Fibroblast of villous mesenchyme (primary cell): ENCODE measurements at places on chromosomes 4 and X. TPM values are rescaled to one million over a fixed set of nuclear protein-coding genes. Genes with fewer than 3 reads are reported as not detected.

Gene ARMCX2
- total RNA-seq = 63.8 and 76.4 TPM in 2 replicates

DNA sequence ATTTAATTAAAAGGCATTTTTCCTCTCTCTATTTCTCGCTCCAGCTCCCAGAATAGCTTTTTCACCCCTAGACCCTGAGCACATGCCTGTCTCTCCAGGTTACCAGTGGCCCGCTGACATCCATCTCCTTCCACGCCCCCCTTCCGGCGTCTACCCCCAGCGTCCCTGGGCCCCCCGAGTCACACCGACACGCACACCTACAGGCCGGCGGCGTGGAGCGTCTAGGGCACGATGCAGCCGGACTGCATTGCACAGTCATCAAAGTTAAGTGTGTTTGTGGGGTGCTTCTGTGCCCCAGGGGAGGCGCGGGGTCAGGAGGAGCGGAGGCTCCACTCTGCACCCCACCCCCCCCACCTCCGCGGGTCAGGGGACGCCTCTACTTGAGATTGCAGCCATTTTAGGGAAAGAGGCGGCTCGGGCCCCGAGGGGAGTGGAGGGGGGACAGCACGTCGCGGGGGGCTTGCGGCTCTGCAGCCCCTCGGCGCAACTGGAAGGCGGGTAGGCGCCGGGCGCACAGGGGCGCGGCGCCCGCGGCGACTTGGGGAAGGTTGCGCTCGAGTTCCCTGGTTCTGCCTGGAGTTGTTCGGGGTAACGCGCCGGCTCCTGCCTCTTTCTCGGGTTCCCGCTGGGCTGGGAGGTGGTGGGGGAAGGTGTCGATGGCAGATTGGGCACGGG, 112.7 kb downstream of the DHX15 start:
- no peak for DNase-seq

GRCh38 chr4:132097041-132097440, 1052.1 kb upstream of the PCDH10 start:
- no peak for DNase-seq

Gene CYBB
- under 0.01 and 0.32 TPM in 2 replicates for total RNA-seq

- peak; percentile 92 for DNase-seq
These were observed 189.6 kb downstream of the BCOR start for GRCh38 chrX:39907964-39908661.

DNA sequence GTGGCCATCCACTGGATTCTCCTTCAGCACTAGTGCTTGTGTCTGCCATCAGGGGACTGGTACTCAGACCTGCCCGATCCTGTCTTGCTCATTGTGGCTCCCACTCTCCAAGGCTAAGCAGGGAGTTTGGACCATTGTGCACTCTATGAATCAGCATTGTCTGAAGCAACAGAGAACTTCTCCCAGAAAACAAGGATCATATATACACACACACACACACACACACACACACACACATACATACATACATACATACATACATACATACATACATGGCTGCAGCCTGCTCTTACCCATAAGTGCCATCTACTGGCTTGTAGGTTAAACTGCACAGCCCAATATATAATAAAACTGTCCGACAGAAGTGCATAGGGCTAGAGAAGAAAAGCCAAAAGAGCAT, 345.3 kb upstream of the LCORL start:
- peak; percentile 37 for DNase-seq

- DNase-seq = no peak
These were observed 50.5 kb downstream of the RHOH start for GRCh38 chr4:40247350-40247749.

DNA sequence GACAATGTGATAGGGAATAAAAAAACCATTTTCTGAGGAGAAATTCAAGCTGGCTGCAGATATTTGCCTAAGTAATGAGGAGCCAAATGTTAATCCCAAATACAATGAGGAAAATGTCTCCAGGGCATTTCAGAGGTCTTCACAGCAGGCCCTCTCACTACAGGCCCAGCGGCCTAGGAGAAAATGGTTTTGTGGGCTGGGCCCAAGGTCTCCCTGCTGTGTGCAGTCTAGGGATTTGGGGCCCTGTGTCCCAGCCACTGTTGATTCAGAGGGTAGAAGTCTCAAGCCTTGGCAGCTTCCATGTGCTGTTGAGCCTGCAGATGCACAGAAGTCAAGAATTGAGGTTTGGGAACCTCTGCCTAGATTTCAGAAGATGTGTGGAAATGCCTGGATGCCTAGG, 778.7 kb downstream of the CENPC start:
- no peak for DNase-seq

Gene AMOT
- total RNA-seq = 6.1 and 15.1 TPM in 2 replicates

DNA sequence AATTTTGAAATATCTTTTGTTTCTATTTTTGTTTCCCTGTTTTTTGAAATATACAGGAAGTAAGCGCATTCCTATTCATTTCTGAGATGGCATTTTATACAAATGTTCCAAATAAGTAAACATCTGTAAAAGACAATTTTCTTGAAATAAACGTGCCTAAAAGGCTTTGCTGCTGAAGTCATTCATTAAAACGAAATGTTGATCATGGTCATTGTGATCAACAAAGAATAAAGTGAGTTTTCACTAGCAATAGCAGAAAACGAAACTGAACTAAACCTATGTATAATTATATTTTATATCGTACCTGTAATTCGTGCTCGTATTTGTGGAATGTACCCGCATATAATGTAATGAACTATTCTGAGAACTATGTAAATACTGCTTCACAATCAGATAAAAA, 221.2 kb downstream of the MGST2 start:
- no peak for DNase-seq

Gene GPC3
- total RNA-seq = 0.32 TPM in 1 of 2 replicates, not detected in the other

GRCh38 chr4:78242071-78242470, 184.9 kb downstream of the FRAS1 start:
- DNase-seq = no peak

GRCh38 chrX:8138252-8138651, 32.8 kb downstream of the VCX2 start:
- DNase-seq = peak; percentile 18

- DNase-seq = no peak
These were observed 105.6 kb downstream of the APOOL start for GRCh38 chrX:85109235-85109634.

Gene GPR34
- under 0.01 TPM in 1 of 2 replicates, not detected in the other for total RNA-seq

Gene TMEM187
- total RNA-seq = 5.2 and 7.1 TPM in 2 replicates

- DNase-seq = no peak
These were observed 1284.0 kb downstream of the RAPGEF2 start for GRCh38 chr4:160386846-160387245.

DNA sequence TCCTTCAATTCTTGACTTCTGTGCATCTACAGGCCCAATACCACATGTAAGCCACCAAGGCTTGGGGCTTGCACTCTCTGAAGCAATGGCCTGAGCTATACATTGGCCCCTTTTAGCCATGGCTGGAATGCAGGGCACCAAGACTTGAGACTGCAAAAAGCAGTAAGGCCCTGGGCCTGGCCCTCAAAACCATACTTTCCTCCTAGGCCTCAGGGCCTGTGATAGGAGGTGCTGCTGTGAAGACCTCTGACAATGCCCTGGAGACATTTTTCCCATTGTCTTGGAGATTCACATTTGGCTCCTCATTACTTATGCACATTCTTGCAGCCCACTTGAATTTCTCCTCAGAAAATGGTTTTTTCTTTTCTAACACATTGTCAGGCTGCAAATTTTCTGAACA, 68.5 kb upstream of the FSTL5 start:
- no peak for DNase-seq

GRCh38 chr4:184370711-184371389, 103.5 kb downstream of the IRF2 start:
- DNase-seq = peak; percentile 82

GRCh38 chr4:8582941-8583654, 2.9 kb downstream of the GPR78 start:
- no peak for DNase-seq

GRCh38 chr4:44988011-44988410, 261.7 kb upstream of the GNPDA2 start:
- no peak for DNase-seq

DNA sequence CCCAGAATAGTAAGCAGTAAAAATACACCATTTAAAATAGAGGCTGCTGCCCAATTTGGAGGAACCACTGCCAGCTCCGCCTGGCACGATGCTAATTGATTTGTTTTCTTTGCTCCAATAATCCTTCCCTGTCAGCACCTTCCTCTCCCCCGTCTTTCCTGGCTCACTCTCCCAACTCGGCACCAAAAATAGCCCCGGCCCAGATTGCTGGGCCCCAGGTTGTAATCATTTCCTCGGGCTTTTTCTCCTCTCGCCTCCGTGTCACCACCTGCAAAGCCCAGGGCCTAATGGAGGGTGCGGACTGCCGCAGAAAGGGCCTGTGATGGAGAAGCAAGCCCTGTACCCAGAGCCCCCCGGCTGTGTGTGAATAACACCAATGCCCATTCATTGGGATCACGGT, 197.6 kb upstream of the PSAPL1 start:
- no peak for DNase-seq

DNA sequence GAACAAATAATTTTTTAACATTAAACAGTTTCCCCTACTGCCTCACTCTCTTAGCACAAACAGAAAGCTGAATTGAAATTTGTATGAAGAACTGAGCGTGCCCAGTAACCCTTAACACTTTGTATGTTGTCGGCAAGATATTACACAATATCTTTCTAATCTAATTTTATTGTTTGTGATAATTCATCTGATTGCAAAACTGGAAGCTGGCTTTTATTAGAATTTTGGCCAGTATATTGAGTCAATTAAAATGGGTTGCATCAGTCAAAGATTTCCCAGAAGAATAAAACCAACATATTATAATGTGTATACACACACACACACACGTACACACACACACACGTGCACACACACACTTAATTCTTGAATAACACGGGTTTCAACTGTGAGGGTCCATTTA, 2332.1 kb downstream of the PCDH7 start:
- DNase-seq = peak; percentile 22

GRCh38 chrX:22310779-22311178, 38.1 kb downstream of the CBLL2 start:
- no peak for DNase-seq

- no peak for DNase-seq
These were observed 367.0 kb downstream of the RAB28 start for GRCh38 chr4:13117185-13117584.

- no peak for DNase-seq
These were observed 514.0 kb upstream of the DIAPH2 start for GRCh38 chrX:96170626-96171025.

DNA sequence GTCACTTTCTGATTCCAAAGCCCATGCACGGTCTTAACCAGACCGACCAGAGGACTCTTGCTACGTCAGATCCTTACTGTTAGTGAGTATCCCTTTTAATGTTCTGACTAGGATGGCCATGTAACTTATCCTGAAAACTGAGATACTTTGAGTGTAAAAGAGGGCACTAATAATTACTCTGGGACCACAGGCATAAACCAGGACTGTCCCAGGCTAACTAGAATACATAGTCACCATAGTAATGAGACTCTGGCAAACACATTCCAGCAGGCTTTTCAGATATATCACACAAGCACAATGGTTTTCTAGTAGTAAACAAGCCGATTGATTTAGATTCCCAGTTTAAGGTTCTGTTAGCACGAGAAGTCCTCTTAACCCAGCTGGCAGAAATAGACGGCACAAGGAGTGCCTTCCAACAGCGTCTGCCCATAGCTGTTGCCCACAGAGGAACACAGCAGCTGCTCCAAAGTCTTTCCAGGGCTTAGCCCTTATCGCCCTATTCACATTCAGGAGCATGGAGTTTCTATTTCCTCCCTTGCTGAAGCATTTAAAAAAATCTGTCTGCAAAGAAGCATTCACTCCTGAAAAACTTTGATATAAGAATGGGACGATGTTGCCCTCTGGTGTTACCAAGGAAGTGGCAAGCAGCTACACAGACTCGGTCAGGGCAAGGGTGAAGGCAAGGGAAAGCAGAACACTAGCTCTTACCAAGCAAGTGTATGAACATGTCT, 92.4 kb downstream of the CXCL13 start:
- peak; percentile 83 for DNase-seq

Gene AMTN
- not detected in 2 replicates for total RNA-seq

DNA sequence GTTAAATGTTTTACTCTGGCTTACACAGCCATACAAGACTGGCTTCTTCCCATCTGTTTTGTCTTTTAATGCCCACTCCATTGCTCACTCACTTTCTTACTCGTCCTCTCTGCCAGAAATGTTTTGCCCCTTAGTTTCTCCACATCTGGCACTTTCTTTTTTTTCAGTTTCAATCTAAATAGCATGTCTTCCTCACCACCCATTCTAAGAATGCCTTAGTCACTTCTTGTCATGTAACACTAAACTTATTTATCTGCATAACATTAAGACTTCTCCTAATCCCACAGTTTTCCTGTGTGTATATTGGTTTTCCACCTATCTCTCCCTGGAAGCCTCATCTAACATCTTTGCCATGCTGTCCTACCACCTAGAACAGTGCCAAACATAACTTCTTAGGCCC, 119.3 kb downstream of the ADAMTS3 start:
- no peak for DNase-seq

GRCh38 chr4:40264995-40265909, 68.4 kb downstream of the RHOH start:
- peak; percentile 86 for DNase-seq

- peak; percentile 22 for DNase-seq
These were observed 64.2 kb upstream of the NHSL2 start for GRCh38 chrX:71846429-71846828.

Gene SPINK2
- total RNA-seq = not detected in 2 replicates
